H9 (cell line): ENCODE measurements at places on chromosomes 3 and 15. TPM values are rescaled to one million over a fixed set of nuclear protein-coding genes. Genes with fewer than 3 reads are reported as not detected.

GABRG3 gene
- 0.15 and 0.24 TPM in 2 replicates for total RNA-seq

PIGX gene
- total RNA-seq: 18.1 and 20.0 TPM in 2 replicates

FBXL22 gene
- 0.48 and 0.52 TPM in 2 replicates for total RNA-seq

FAM81A gene
- 1.0 and 1.7 TPM in 2 replicates for total RNA-seq

ALDH1A3 gene
- 9.2 and 10.0 TPM in 2 replicates for total RNA-seq

CLDN1 gene
- total RNA-seq: 1.0 and 2.1 TPM in 2 replicates

ZDHHC23 gene
- 25.0 and 25.2 TPM in 2 replicates for total RNA-seq

HMCES gene
- total RNA-seq: 51.2 and 52.4 TPM in 2 replicates

GPR15 gene
- not detected in 2 replicates for total RNA-seq

P2RY13 gene
- total RNA-seq: not detected in 2 replicates

TRIM42 gene
- not detected in 2 replicates for total RNA-seq

FEZF2 gene
- total RNA-seq: 0.11 TPM in 1 of 2 replicates, not detected in the other

MCF2L2 gene
- 5.5 and 6.4 TPM in 2 replicates for total RNA-seq

SAMMSON gene
- total RNA-seq: not detected in 2 replicates

TIMP4 gene
- 8.4 and 8.5 TPM in 2 replicates for total RNA-seq

RBP2 gene
- total RNA-seq: not detected in 2 replicates

TEX264 gene
- total RNA-seq: 15.0 and 17.3 TPM in 2 replicates

MAPKBP1 gene
- total RNA-seq: 10.0 and 13.7 TPM in 2 replicates

SNRPN gene
- 893 and 900 TPM in 2 replicates for total RNA-seq

FAM227B gene
- 5.1 and 5.5 TPM in 2 replicates for total RNA-seq

GOLGA6L10 gene
- total RNA-seq: 2.0 TPM in 2 replicates

FOXB1 gene
- 3.5 and 3.7 TPM in 2 replicates for total RNA-seq

PARP15 gene
- 0.18 and 0.24 TPM in 2 replicates for total RNA-seq

ZNF385D gene
- total RNA-seq: 1.2 and 1.5 TPM in 2 replicates

NXPE3 gene
- total RNA-seq: 15.9 and 16.6 TPM in 2 replicates

OR5K2 gene
- total RNA-seq: not detected in 2 replicates

ITIH4 gene
- total RNA-seq: 3.0 and 3.4 TPM in 2 replicates

UBR1 gene
- total RNA-seq: 22.2 and 23.0 TPM in 2 replicates

CAMP gene
- total RNA-seq: not detected in 2 replicates

MESP2 gene
- 0.28 TPM in 1 of 2 replicates, not detected in the other for total RNA-seq

CLDN18 gene
- not detected in 2 replicates for total RNA-seq

RLBP1 gene
- total RNA-seq: not detected in 2 replicates

PTH1R gene
- total RNA-seq: 0.99 and 1.0 TPM in 2 replicates

DGKG gene
- total RNA-seq: not detected in 2 replicates

MEGF11 gene
- total RNA-seq: 1.2 and 1.6 TPM in 2 replicates

GNAT1 gene
- total RNA-seq: 0.18 TPM in 1 of 2 replicates, not detected in the other

METTL6 gene
- total RNA-seq: 24.1 and 25.6 TPM in 2 replicates

THBS1 gene
- 67.7 and 72.1 TPM in 2 replicates for total RNA-seq

FBXW12 gene
- total RNA-seq: 0.59 and 0.74 TPM in 2 replicates

SAXO2 gene
- 2.6 and 3.1 TPM in 2 replicates for total RNA-seq

BFSP2 gene
- not detected in 2 replicates for total RNA-seq

SCAPER gene
- 7.2 and 7.4 TPM in 2 replicates for total RNA-seq

ZBTB47 gene
- 3.6 and 4.2 TPM in 2 replicates for total RNA-seq

CPLX3 gene
- total RNA-seq: not detected in 2 replicates

CLDN16 gene
- total RNA-seq: not detected in 2 replicates

CLN6 gene
- total RNA-seq: 68.7 and 71.9 TPM in 2 replicates

BAHD1 gene
- 52.9 and 54.1 TPM in 2 replicates for total RNA-seq
